Thoracic aorta (tissue), 2 donors: ENCODE measurements at places on chromosomes 12 and 14. TPM values are rescaled to one million over a fixed set of nuclear protein-coding genes. Genes with fewer than 3 reads are reported as not detected.

DNA sequence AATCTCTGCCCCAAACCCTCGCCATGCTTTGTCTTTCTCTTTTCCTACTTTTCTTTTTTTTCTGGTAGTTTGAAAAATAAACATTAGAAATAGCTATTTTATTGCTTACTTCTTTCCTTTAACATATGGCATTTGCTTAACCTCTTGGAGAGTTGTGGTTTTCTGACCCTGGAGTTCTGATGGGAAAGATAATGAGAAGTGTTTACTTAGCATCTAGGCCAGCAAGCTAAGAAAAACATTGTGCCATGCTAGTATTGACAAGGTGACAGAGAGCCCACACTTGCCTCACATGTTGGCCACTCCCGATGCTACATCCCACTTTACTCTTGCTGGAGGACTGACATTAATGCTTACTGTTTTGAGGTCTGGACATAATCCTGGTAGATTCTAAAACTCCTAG is 886.2 kb downstream of the DIO2 start:
- DNase-seq: no peak
- H3K27me3 ChIP-seq: no peaks in the 10 kb centered on the region
- H3K4me1 ChIP-seq: peaks cover 7% of the 10 kb centered on the region
- H3K27ac ChIP-seq: no peak overlapping the region
- H3K36me3 ChIP-seq: no peaks in the 10 kb centered on the region

- no peaks in the 10 kb centered on the region for H3K4me1 ChIP-seq
- H3K4me3 ChIP-seq: no peak overlapping the region
- no peaks in the 10 kb centered on the region for H3K27me3 ChIP-seq
- H3K27ac ChIP-seq: no peak overlapping the region
- no peak for DNase-seq
These were observed 309.2 kb downstream of the PAWR start for GRCh38 chr12:79381248-79382208.

DNA sequence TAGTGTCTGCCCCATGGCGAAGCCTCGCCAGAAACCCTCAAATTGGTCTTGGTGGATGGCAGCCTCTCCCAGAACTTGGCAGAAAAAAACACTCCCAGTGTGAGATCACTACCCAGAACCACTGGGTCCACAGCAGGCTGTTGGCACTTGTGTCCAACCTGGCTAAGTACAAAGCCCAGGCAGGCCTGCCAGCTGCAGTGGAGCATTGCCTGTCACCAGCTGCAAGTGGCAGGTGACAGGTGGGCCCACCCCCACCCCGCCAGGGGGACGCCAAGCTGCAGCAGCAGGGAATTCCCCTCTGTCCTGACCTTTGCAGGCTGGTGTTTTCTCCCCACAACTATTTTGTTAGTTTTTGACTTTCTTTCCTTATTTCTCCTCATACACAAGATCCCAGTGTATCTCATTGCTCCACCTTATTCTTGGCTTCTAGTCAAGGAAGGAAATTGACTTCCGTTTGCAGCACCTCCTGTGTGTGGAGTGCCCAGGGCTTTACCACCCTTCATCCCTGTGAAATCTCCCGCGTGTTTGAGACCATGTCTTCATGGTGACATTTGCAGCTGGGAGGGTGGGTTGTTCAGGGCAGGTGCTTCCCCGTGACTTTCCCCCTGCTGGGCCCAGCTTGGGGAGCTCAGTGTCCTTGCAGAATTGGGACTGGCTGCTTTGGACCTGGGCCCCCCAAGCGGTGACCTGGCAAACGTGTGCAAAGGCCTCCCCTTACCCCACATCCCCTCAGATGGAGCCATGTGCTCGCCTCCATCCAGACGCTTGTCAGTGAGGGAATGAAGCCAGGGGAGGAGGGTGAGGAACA is 73.8 kb upstream of the RIN3 start:
- no peaks in the 10 kb centered on the region for H3K4me1 ChIP-seq
- no peak overlapping the region for H3K4me3 ChIP-seq
- no peak for DNase-seq

- H3K36me3 ChIP-seq: no peaks in the 10 kb centered on the region
- H3K27me3 ChIP-seq: no peaks in the 10 kb centered on the region
- no peaks in the 10 kb centered on the region for H3K4me1 ChIP-seq
These were observed 22.2 kb downstream of the COX8C start for GRCh38 chr14:93368996-93369712.

DNA sequence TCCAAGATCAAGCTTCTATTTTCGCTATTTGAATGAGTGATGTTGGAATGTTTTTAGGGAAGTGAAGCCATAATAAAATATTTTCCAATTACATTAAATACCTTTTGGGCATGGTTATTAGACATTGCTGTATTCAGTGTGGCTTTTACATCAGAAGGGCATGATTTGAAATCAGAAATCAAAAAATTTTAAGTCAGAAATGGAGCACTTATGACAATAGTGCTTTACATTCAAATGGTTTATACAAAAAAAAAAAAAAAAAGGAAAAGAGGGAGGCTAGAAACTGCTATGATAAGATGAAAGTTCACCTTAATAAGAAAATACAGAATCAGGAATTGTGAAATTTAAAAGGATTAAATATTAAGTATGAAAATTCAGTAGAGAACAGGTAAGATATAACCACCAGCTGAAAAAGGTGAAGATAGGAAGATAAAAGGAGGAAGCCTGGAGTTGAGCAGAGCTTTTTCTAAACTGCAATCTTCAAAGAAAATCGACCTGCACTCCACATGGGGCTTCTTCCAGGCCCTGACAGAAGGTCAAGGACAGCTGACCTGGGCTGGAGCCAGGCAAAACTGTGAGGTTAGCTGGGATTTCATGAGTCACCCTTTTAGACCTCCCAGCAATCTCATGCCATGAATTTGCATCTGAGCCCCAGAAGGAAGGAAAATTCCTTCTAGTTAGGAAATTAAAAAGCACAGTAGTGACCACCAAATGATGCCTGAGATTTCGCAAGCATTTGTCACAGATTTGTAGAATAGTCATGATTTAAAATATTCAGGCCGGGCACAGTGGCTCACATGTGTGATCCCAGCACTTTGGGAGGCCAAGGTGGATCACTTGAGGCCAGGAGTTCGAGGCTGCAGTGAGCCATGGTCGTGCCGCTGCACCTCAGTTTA is 23.4 kb upstream of the BMP4 start:
- H3K36me3 ChIP-seq: no peaks in the 10 kb centered on the region
- H3K27ac ChIP-seq: no peak overlapping the region
- H3K27me3 ChIP-seq: no peaks in the 10 kb centered on the region

DNA sequence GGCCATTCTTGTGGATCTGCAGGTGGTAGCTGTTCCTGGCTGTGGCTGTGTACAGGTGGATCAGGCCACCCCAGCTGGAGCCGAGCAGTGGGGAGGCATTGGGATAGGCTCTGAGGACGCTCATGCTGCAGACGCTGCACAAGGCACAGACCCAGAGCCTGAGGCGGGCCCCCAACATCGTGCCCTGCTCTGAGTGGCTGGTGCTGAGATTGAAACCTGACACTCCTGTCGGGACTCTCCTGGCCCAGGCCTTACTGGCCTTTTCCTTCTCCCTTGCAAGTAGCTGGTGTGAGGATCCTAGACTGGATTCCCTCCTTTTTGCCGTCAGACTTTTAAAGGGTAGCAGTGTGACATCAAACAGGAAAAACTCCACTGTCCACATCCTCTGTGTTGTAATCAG is at the start of gene FGF23:
Gene FGF23, minus strand, starts transcription at position 308 of the 400 bp plus-strand sequence. Its CDS starts 130 bp downstream, at position 178.
- no peak within 1 kb of the TSS for H3K27ac ChIP-seq
- no peaks in the 10 kb centered on the region for H3K27me3 ChIP-seq
- no peaks in the 10 kb centered on the region for H3K4me1 ChIP-seq
- no peak for DNase-seq

DNA sequence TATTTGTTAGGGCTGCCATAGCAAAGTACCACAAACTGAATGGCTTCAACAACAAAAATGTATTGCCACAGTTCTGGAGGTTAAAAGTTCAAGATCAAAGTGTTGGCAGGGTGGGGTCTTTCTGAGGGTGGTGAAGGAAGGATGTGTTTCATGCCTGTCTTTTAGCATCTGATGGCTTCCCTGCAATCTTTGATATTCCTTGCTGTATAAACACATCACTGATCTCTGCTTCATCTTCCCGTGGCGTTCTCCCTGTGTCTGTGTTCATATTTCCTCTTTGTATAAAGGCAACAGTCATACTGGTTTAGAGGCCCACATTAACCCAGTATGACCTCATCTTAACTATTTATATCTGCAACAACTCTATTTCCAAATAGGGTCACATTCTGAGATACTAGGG is 167.5 kb downstream of the BTG1 start:
- H3K4me1 ChIP-seq: peaks cover 42% of the 10 kb centered on the region
- no peaks in the 10 kb centered on the region for H3K36me3 ChIP-seq
- H3K27me3 ChIP-seq: no peaks in the 10 kb centered on the region
- H3K27ac ChIP-seq: no peak overlapping the region
- DNase-seq: no peak

GRCh38 chr12:52305921-52306705 is 14.8 kb upstream of the KRT81 start:
- no peak for DNase-seq
- no peak overlapping the region for H3K27ac ChIP-seq
- H3K4me3 ChIP-seq: no peak overlapping the region
- H3K36me3 ChIP-seq: no peaks in the 10 kb centered on the region
- no peaks in the 10 kb centered on the region for H3K27me3 ChIP-seq

- no peaks in the 10 kb centered on the region for H3K27me3 ChIP-seq
- no peak overlapping the region for H3K27ac ChIP-seq
- H3K36me3 ChIP-seq: no peaks in the 10 kb centered on the region
- no peak overlapping the region for H3K4me3 ChIP-seq
- no peak for DNase-seq
These were observed 275.7 kb upstream of the SSTR1 start for GRCh38 chr14:37932008-37932407.

Gene CEBPE
- total RNA-seq: not detected

Gene SLC38A6
- total RNA-seq: 39.4 TPM

Gene YARS2
- 16.2 TPM for total RNA-seq
